KBM-7 (cell line): ENCODE measurements at places on chromosomes 13 and 19.

- no peak for DNase-seq
Observed at GRCh38 chr13:42106998-42107397, 58.5 kb downstream of the DGKH start.

DNA sequence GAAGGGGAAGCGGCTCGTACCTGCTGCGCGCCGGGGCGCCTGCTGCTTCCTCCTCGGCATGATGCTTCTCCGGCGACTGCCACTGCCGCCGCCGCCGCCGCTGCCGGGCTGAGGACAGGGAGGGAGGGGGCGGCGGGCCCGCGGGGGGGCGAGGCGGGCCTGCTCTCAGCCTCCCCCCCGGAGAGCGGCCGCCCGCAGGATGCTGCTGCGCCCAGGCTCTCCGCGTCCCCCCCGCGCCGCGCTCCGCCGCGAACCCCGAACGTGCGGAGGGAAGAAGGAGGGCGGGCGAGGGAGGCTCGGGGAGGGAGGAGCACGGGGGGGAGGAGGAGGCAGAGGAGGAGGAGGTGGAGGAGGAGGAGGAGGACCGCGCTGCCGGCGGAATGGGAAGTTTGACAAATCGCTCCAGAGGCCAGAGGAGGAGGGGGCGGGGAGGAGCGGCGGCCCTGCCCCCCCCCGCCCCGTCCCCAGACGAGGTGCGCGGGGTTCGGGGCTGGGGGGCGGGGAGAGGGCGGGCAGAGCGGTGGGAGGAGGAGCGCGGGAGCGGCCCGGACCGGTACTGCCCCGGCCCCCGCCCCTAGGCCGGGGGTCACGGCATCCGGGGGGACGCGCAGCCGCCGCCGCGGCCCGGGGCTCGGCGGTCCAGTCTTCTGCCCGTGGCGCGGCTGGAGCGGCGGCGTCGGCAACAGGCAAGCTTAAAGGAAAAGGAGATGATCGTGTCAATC lies at the start of gene TSHZ3:
Gene TSHZ3, minus strand, starts transcription at position 277 of the 722 bp plus-strand sequence. Its CDS starts 217 bp downstream, at position 60.
- DNase-seq = peak; percentile 62

DNA sequence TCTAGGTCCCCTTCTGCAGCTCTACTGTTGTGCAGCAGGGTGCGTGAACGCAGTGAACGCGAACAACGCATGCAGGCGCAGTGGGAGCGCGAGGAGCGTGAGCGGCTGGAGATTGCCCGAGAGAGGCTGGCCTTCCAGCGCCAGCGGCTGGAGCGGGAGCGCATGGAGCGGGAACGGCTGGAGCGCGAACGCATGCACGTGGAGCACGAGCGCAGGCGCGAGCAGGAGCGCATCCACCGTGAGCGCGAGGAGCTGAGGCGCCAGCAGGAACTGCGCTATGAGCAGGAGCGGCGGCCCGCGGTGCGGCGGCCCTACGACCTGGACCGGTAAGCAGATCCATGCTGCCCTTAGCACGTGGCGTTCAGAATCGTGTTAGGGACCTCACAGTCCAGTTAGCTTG lies 18.8 kb downstream of the MICOS13 start:
- DNase-seq = no peak

DNA sequence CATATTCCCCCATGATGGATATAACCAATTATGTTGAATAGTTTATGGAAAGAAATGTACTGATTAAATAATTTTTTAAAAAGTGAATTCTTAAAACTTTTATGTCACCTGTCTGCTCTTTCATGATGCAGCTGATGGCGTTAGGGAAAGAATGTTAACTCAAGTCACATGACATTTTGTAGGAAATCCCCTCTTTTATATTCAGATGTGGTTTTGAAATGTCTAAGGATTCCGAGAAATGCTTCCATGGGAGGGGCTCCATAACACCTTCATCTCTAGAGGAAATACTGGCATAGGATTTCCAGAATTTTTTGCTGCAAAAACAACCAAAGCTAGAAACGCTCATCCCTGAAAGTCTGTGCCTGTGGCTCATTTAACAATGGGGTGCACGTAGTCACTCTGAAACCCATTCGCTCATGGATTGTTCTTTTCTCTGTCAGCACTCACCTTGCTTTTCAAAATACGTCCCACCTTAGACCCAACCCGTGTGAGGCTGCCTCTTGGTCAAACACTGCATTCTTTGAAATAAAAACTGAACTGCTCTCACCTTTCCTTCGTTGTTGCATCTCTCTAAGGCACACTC lies 288.9 kb downstream of the SHISA2 start:
- DNase-seq = no peak

DNA sequence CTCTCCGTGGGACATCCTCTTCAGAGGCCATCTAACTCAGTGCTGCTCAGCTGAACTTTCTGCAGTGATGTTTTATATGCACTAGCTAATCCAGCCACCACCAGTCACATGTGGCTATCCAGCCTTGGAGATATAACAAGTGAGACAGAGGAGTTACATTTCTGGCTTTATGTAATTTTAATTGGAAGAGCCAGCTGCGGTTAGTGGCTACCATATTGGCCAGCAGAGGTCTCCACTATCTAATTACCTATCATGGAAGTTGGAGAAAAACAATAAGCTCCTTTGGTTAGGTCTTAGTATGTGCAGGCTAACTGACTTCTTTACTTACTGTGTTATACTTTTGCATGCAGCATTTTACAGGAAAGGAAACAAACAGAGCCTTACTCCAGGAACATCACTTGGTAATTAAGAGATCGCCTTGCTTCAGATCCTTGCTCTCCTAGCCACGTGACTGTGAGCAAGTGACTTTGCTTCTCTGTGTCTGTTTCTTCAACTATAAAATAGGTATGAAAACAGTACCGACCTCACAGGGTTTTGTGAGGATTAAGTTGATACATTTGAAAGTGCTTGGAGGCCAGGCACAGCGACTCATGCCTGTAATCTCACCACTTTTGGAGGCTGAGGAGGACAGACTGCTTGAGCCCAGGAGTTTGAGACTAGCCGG lies 1.6 kb upstream of the KLK10 start:
- peak; percentile 68 for DNase-seq

GRCh38 chr19:38425810-38426466 lies at the start of gene RASGRP4:
Gene RASGRP4, minus strand, starts transcription at chr19:38426219. Its CDS starts 128 bp downstream, at chr19:38426091.
- DNase-seq = peak; percentile 94
